ENCODE measurements at places on chromosomes 5 and 9. TPM values are rescaled to one million over a fixed set of nuclear protein-coding genes. Genes with fewer than 3 reads are reported as not detected.

Gene PCA3
- not detected for polyA plus RNA-seq

Gene GRAMD2B
- polyA plus RNA-seq: 42.9 TPM

Gene SPINK1
- polyA plus RNA-seq: not detected

Gene FNBP1
- polyA plus RNA-seq: 4.4 TPM

Gene PCDHA9
- 0.01 TPM for polyA plus RNA-seq

Gene PTPRD
- 0.10 TPM for polyA plus RNA-seq

Gene SPATA31E1
- polyA plus RNA-seq: not detected

Gene EQTN
- polyA plus RNA-seq: 0.21 TPM

Gene GPR151
- not detected for polyA plus RNA-seq

Gene THBS4
- 0.46 TPM for polyA plus RNA-seq

Gene NEUROG1
- polyA plus RNA-seq: not detected

Gene C5orf34
- 2.7 TPM for polyA plus RNA-seq

Gene SMC2
- 5.0 TPM for polyA plus RNA-seq

Gene DMRT3
- polyA plus RNA-seq: not detected

Gene ATP10B
- polyA plus RNA-seq: 0.06 TPM

Gene ABCA1
- polyA plus RNA-seq: 20.8 TPM

Gene PCDHB5
- polyA plus RNA-seq: 0.09 TPM

Gene NR5A1
- polyA plus RNA-seq: not detected

Gene MEIKIN
- not detected for polyA plus RNA-seq

Gene IL7R
- 2.8 TPM for polyA plus RNA-seq

Gene PDGFRB
- polyA plus RNA-seq: not detected

Gene GPRIN1
- polyA plus RNA-seq: 4.4 TPM

Gene OR1Q1
- not detected for polyA plus RNA-seq

Gene SPATA9
- polyA plus RNA-seq: not detected

Gene PPP3R2
- not detected for polyA plus RNA-seq

Gene NMUR2
- polyA plus RNA-seq: not detected

Gene ANGPTL2
- polyA plus RNA-seq: 0.10 TPM

Gene IGFBPL1
- not detected for polyA plus RNA-seq

Gene PAEP
- not detected for polyA plus RNA-seq

Gene ANKRD18B
- polyA plus RNA-seq: 16.9 TPM

Gene PPIC
- polyA plus RNA-seq: 28.1 TPM

Gene GFI1B
- not detected for polyA plus RNA-seq

Gene CTSV
- polyA plus RNA-seq: 101 TPM

Gene ITGA1
- polyA plus RNA-seq: 1.2 TPM

Gene ANXA2R
- polyA plus RNA-seq: 0.13 TPM

Gene THOC3
- 167 TPM for polyA plus RNA-seq

Gene MARCOL
- polyA plus RNA-seq: not detected

Gene PCDHB10
- 0.05 TPM for polyA plus RNA-seq

Gene ADAMTSL1
- polyA plus RNA-seq: 0.35 TPM

Gene SH3TC2
- polyA plus RNA-seq: 18.9 TPM

Gene PCDHA4
- polyA plus RNA-seq: 0.01 TPM

Gene NIPAL4
- 12.6 TPM for polyA plus RNA-seq

Gene BSPRY
- polyA plus RNA-seq: 0.54 TPM

Gene DOK3
- 1.7 TPM for polyA plus RNA-seq

Gene CDX1
- polyA plus RNA-seq: not detected

Gene FBXO38
- polyA plus RNA-seq: 15.8 TPM

Gene ALDOB
- polyA plus RNA-seq: not detected

Data from keratinocyte (primary cell).